AG10803 (cell line): ENCODE measurements at places on chromosomes 12 and 14.

DNA sequence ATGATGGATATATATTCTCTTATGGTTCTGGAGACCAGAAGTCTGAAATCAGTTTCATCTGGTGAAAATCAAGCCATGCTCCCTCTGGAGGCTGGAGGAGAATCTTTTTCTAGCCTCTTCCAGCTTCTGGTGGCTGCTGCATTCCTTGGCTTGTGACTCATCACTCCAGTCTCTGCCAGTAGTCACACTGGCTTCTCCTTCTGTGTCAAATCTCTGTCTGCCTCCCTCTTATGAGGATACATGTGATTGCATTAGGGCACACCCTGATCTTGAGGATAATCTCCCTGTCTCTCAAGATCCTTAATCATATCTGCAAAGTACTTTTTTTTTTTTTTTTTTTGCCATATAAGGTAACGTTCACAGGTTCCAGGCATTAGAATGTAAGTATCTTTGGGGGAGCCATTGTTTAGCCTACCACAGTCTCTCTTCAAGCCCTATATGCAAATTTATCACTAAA is 17.7 kb downstream of the DNAL1 start:
- DNase-seq = peak; percentile 94

DNA sequence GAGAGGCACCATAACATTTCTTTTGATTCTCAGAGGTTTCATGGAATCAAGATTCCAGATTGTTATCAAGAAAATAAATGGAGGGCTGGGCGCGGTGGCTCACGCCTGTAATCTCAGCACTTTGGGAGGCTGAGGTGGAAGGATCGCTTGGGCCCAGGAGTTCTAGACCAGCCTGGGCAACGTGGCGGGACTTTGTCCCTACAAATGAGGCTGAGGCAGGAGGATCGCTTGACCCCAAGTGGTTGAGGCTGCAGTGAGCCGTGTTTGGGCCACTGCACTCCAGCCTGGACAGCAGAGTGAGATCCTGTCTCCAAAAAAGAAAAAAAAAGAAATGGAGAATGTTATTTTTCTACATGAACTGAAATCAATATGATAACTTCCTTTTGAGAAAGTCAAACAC is 1.3 kb downstream of the SLC39A9 start:
- DNase-seq = no peak

DNA sequence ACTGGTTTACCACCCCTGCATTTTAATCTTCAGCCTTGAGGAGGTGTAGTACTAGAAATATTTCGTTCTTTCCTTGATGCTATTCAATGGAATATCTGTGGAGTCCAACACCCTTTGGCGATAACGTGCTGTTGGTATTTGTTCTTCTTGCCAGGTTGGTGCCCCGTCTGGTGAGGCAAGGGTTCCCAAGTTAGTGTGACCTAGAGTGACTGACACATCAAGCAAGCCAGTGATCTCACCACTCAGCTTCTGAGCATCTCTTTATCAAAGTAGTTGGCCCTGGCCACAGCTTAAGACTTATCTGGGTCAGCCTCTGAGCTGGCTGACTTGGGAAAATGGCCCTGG is 60.2 kb downstream of the PLXNC1 start:
- no peak for DNase-seq

DNA sequence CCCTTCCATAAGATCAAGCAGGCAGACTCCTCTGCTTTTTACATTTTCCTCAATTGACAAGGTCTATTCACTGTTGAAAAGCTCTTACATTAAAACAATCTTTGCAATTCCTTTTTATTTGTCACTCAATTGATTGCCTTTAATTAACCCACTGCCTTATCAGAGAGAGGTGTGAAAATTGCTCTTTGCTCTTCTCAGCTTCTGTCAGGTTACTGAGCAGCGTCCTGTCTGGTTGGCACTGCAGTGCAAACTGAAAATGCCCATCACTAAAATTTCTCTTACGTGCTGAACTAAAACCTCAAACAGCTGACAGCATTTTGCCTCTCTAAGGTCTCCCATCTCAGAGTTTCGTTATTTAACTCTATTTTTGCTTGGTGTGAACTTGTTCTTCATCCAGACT is 504.1 kb upstream of the ATXN7L3B start:
- DNase-seq = no peak

GRCh38 chr12:82596483-82596882 is 90.2 kb upstream of the TMTC2 start:
- no peak for DNase-seq

GRCh38 chr14:20609215-20610001 is 18.2 kb upstream of the RNASE12 start:
- DNase-seq = peak; percentile 83

GRCh38 chr14:93712838-93713724 is 75.2 kb downstream of the PRIMA1 start:
- peak; percentile 2 for DNase-seq

DNA sequence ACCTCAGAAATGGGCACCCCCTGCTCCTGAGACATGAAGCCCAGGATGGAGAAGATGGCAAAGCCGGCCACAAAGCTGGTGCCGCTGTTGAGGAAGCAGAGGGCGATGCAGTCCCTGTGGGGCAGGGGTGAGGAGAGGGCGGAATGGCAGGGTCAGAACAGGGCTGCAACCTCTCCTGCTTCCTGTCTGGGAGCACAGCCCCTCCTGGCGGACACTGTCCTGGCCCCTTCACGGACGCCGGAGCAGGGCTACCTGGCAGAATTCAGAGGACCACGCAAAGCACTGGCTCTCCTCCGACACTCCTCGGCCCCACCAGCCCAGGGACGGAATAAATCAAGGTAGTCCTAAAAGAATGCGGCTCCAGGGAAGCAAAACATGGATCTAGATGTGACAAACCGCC is 12.4 kb upstream of the SLC6A12 start:
- DNase-seq = no peak

GRCh38 chr12:14577344-14577743 is 9.7 kb upstream of the PLBD1 start:
- DNase-seq = peak; percentile 36

DNA sequence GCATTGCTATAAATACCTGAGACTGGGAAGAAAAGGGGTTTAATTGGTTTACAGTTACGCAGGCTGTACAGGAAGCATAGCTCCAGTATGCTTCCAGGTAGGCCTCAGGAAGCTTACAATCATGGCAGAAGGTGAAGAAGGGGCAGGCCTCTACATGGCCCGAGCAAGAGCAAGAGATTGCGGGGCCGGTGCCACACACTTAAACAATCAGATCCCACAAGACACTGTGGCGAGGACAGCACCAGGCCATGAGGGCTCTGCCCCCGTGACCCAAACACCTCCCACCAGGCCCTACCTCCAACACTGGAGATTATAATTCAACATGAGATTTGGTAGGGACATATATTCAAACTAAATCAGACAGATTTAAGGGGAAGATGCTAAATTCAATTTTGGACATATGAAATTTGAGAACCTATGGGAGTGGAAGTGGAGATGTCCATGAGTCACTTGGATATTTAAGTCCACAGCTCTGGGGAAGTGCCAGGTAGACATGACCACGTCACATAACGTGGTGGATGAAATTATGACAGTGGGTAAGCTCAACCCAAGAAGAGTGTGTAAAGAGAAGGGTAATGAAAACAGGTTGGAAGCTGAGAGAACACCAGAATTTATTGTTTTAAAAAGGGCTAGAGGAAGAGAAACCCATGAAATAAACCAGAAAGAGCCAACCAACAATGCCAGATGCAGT is 1.5 kb upstream of the LTA4H start:
- peak; percentile 19 for DNase-seq

- peak; percentile 57 for DNase-seq
Observed at GRCh38 chr14:33510063-33510481, 440.8 kb downstream of the EGLN3 start.

- peak; percentile 89 for DNase-seq
Observed at GRCh38 chr14:22536853-22537338, 52.1 kb downstream of the DAD1 start.

GRCh38 chr12:18864900-18865561 is 127.1 kb downstream of the CAPZA3 start:
- peak; percentile 81 for DNase-seq
